ENCODE measurements at places on chromosomes 1 and 21.

- peak; percentile 31 for DNase-seq
Measured at GRCh38 chr1:33692206-33693188, 171.4 kb upstream of the HMGB4 start.

- DNase-seq: no peak
Measured at GRCh38 chr21:33289199-33289819, 23.1 kb downstream of the IL10RB start.

GRCh38 chr1:227033880-227034279, 93.8 kb downstream of the COQ8A start:
- DNase-seq: no peak

DNA sequence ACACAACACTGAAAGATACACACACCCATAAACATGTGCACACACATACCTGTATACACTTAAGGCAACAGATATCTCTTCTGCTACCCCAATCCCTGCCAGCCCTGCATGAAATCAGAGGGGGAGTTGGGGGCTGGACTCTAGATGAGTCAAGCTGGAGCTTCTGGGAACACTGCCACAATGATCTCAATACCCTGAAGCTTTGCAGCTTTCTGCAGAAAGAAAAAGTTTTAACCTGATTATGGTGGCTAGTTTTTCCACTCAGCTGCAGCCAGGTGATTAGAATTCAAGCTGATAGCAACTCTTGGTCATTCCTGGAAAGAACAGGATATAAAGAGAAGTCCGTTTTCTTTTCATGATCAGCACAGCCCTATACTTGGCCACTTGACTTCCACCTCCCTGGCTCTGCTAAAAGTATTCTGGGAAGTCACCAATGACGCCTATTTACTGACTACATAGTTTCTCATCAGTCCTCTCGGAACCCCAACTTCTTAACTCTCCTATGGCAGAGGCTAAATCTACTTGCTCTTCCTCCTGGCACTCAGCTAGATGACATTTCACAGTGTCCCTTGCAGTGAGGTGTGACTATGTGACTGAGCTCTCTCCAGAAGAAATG, 20.7 kb upstream of the DNASE2B start:
- DNase-seq: no peak

GRCh38 chr21:46423546-46424038, 35.1 kb upstream of the DIP2A start:
- peak; percentile 20 for DNase-seq

DNA sequence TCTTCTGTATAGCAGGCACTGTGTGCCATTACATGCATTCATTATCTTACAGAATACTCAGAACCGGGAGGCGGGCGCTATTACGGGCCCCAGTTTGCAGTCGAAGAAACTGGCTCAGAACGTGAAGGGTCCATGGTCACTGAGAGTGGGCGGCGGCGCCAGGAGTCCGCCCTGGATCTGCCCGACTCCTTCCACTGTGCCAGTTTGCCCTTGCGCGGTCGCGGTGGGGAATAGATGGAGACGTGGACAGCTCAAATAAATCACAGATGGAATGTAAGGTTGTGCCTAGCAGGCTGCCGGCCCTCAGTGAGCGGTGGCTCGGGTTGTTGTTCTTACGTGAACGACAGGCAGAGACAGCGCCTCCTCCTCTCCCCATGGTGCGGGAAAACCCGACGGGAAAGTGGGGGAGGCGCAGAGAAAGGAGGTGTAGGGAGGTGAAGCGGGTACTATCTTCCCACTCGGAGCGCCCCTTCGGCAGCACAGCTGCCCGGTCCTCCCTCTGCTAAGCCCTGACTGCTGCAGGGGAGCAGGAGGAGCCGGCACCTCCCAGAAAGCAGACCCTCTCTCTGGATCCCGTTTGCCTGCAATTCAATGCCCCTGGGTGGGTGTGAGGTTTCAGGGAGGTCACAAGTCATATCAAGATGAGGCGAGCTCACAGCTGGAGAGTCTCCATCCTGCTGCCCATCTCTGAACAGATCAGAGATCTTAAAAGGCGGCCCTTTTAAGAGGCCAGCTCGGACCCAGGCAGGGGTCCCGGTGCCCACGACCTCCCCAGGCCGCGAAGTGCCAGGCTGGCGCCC, 1.1 kb downstream of the COL9A2 start:
- peak; percentile 3 for DNase-seq

GRCh38 chr1:25167269-25168192, 64.8 kb downstream of the SYF2 start:
- DNase-seq: no peak

All from inflammatory macrophage treated with lipopolysaccharide for 1 hour (primary cell).